ENCODE measurements at places on chromosomes 16 and 17. TPM values are rescaled to one million over a fixed set of nuclear protein-coding genes. Genes with fewer than 3 reads are reported as not detected.

- DNase-seq, result no peak
- no peak overlapping the region for H3K27ac ChIP-seq
- no peak overlapping the region for H3K4me3 ChIP-seq
- H3K27me3 ChIP-seq, result no peaks in the 10 kb centered on the region
These were observed 90.7 kb downstream of the VMP1 start for GRCh38 chr17:59798111-59798510.

- no peak for DNase-seq
- H3K4me1 ChIP-seq, result peaks cover 2% of the 10 kb centered on the region
- H3K27ac ChIP-seq, result no peak overlapping the region
- no peak overlapping the region for H3K4me3 ChIP-seq
- no peaks in the 10 kb centered on the region for H3K27me3 ChIP-seq
- H3K36me3 ChIP-seq, result no peaks in the 10 kb centered on the region
These were observed 26.4 kb downstream of the LDAF1 start for GRCh38 chr16:21184834-21185233.

GRCh38 chr17:8022360-8023003, 16.4 kb upstream of the ALOX15B start:
- no peaks in the 10 kb centered on the region for H3K36me3 ChIP-seq
- H3K4me3 ChIP-seq, result no peak overlapping the region

DNA sequence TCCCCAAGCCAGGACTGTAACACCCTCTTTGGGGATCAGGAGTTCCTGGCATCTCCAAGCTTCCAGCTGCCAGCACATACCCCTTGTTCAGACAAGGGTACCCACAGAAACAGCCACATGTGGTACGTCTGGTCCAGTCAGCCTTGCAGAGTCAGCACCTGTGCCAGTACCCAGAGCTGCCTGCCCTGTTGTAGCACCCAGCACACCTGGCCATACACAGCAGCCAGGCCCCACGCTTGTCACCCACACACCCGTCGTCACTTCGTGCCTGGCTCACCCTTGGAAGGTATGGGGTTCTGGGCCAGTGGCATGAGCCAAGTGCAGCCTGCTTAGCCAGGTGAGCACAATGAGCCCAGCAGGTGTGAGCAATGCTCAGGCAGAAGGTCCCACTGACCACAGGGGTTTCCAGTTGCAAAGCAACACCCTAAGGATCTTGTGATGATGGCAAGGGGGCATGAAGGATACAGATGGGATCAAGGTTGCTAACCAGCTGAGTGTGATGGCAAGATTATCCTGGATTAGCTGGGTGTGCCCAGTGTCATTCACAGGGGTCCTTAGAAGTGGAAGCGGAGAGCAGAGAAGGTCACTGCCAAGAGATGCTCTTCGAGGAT, 202.3 kb downstream of the CPPED1 start:
- no peak overlapping the region for H3K27ac ChIP-seq
- no peaks in the 10 kb centered on the region for H3K4me1 ChIP-seq
- H3K4me3 ChIP-seq, result no peak overlapping the region
- no peaks in the 10 kb centered on the region for H3K27me3 ChIP-seq
- DNase-seq, result no peak
- H3K36me3 ChIP-seq, result no peaks in the 10 kb centered on the region

DNA sequence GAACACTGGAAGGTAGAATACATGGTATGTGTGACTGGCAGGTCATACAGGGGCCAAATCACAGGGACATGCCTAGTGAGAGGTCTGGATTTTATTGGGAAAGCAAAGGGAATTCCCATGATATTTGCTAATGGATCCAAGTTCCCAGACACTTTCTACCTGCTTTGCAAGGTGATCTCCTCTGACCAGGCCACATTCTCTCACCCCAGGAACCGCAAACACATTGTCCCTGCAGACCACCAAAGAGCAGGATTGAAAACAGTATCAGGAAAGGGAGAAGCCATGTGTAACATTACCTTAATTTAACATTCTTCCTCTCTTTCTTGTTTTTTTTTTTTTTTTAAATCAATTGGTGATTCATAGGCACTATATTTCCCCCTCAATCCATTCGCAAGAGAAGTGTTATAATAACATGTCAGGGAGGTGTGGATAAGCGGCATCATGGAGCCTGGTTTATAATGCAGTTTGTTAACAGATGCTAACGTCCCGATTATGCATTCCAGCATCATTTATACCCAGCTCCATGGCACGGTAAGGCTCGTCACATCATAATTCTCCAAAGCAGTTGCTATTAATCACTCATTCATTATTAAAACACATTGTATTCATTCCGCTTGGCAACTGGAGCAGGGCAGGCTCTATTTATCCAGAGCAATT, 155.1 kb upstream of the CCL2 start:
- H3K4me3 ChIP-seq, result no peak overlapping the region
- no peaks in the 10 kb centered on the region for H3K36me3 ChIP-seq

DNA sequence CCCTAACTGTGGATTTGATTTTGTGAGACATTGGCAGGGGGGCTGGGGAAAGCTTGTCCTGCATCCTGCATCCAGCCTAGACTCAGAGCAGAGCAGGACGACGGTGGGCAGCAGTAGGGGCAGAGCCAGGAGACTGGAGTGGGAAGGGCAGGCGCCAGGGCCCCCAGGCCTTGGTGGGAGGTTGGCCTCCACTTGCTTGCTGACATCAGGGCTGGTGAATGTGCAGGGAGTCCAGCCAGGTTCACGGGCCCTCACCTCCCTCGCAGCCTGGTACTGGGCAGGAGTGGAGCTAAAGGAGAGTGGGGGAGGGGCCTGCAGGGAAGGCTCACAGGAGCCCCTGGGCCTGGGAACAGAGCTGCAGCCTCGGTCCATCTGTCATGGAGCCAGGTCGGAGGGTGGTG, 2.2 kb upstream of the SMTNL2 start:
- H3K27ac ChIP-seq, result no peak overlapping the region
- no peak for DNase-seq
- no peak overlapping the region for H3K4me3 ChIP-seq
- H3K4me1 ChIP-seq, result peaks cover 5% of the 10 kb centered on the region
- no peaks in the 10 kb centered on the region for H3K27me3 ChIP-seq

The GUCY2D gene
- 0.05 TPM for total RNA-seq
